ENCODE measurements at places on chromosomes 2 and 18.
A peak's percentile ranks its signal among the peaks of the same experiment; 100 is the strongest.

GRCh38 chr18:56166914-56167313 lies 471.5 kb downstream of the TXNL1 start:
- DNase-seq = no peak

DNA sequence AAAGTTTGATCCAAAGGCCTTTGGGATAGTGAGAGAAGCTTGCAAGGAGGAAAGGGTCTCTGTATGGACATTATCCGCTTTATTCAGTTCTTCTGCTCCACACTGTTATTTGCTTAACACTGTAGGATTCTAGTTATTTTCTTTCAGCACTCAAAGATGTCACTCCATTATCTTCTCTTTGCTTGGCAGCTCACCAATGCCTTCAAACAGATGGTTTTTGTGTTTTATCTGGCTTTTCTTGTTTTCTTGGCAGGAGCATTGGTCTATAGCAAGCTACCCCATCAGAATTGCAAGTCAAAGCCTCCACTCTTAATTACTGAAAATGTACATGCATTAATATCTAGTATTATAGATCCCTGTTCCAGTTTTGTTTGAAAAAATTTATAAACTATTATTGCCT lies 138.8 kb downstream of the EVA1A start:
- DNase-seq = no peak

DNA sequence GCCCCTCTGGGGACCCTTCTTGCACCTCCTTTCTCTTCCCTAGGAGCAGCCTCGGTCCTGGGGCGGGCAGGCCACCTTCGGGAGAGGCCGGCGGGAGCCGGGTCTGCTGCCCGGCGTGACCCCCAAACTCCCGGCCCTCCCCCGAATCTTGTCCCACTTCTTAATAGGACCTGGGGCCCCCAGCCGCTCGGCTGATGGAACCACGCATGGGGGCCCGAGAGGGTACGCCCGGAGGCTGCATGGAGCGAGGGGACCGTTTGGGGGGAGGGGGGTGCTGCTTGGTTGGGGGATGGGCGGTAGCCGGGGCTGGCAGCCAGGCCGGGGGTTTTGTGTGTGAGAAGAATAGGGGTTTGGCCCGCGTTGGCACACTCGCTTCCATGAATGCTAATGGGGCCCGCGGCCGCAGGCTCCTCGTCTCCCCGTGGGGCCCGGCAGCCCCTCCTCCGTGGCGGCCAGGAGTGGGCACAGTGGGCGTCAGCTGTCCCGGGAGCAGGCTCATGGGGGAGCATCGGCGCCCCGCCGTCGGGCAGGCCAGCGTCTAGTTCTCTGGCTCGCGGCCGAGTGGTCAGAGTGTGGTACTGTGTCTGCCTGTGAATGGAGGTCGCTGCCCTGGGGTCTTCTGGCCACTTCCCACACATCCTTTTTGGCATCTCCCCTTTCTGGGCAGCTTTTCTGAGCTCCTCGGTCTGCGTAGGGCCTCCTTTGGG lies 1.0 kb downstream of the GAREM2 start:
- no peak for DNase-seq

DNA sequence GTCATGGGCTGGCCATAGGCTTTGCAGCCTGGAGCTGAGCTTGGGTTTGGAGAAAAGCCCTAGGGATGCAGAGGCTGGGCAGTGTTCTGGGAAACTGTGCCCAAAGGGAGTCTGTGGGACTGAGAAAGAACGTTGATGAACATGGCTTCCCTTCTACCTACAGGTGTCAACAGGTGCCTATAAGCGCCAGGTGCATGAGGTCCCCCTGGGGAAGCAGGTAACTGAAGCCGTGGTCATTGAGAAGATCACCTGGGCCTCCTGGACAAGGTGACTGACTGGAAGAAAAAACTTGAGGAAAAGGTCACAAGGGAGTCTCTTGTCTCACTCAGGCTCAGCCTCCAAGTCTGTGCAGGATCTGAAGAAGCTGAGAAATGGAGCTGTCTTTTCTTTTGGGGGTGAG lies 83.4 kb downstream of the RTN4 start:
- no peak for DNase-seq

DNA sequence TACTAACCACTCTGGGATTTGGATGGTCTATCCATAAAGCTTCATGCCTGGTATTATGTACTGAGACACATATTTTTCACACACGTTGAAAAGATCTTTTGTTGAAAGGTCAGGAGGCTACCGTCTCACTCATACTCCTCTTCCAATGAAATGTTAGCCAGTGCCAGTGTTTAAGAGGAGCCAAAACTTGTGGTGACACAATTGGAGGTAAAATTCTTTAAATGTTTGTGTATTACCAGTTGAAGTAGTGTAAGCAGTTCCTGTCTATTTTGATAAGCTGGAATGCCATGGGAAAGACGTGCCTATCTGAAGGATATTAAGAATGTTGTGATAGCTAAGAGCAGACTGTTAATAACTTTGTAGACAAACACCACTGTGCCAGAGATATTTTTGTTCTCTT lies 32.1 kb downstream of the MARCHF7 start:
- no peak for DNase-seq

GRCh38 chr2:141468761-141469160 lies 662.1 kb downstream of the LRP1B start:
- DNase-seq = no peak

DNA sequence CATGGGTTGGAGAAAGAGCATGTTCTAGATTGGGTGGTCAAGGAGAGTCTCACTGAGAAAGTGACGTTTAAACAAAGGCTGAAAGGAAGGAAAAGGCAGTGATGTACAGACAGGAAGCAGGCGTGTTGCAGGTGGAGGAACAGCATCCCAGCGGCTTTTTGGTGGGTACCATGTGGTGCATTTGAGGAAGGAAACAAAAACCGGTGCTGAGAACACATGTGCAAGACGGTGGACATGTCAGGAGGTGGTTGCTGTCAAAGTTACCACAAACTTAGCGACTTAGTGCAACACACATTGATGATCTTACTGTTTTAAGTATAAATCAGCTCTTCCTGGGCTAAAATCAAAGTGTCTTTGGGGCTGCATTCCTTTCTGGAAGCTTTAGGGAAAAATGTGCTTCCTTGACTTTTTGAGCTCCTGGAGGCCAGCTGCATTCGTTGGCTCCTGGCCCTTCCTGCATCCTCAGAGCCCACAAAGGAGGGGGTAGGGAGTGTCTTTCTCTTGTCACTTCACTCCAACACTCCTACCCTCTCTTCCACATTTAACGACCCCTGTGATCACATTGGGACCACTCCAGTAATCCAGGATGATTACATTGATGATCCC lies 380.6 kb downstream of the FBXO15 start:
- no peak for DNase-seq

GRCh38 chr2:214503568-214503967 lies 92.7 kb downstream of the VWC2L start:
- no peak for DNase-seq

DNA sequence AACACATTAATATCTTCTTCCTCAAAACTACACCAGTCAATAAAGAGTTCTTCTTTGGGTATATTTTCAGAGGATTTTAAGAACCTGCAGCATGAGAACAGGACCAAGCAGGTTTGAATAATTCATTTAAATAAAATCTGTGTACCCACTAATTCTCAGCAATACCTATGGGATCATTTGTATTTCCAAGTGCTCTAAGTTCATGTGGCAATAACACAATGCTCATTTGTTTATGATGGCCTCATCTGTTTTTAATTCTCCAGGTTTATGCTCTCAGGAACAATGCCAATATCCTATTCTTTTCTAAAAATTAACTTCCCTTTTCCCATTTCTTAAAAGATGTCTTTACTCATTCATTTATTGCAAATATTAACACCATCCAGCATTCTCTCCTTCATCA lies 264.7 kb downstream of the METTL4 start:
- no peak for DNase-seq

GRCh38 chr2:161138429-161138828 lies 21.8 kb upstream of the TANK start:
- peak; percentile 59 for DNase-seq

GRCh38 chr18:8778824-8779223 lies 73.5 kb downstream of the MTCL1 start:
- DNase-seq = no peak

- DNase-seq = no peak
Observed at GRCh38 chr2:68414452-68414851, 49.4 kb downstream of the PLEK start.

GRCh38 chr2:237966250-237966564 lies 607 bp upstream of the UBE2F start:
- no peak for DNase-seq

GRCh38 chr2:181642086-181642485 lies 14.8 kb downstream of the CERKL start:
- no peak for DNase-seq

DNA sequence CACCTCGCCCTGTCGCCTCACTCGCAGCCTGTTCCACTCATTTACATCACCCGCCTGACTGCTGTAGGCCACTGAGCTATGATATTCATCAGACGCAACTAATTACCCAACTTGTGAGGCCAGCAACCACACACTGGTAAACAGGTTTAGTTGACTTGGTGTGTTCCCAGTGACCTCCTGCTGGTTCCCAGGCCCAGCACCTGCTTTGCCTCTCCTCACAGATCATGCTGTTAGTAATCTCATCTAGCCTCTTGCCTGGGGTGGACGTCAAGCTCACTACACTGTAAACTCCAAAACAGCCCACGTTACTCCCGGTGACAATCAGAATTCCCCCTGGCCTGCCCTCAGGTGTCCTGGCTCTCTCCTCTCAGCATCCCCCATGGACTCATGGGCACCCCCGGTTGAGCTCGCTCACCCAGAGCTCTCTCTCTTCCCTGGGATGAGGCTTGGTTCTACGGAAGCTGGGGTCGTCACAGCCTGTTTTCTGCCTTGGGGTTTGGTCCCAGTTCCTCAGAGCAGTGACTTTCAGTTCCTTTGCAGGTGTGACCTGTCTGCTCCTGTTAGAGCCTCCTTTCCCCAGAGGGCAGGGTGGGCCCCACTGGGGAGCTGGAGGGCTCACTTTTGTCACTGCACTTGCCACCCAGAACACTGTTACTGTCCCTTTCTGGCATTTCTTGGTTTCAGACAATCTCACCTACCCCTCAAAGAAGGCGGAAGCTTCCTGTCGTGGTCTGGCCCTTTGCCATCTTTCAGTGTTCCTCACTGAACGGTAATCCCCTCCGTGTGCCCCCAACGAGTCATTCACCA lies 40.3 kb downstream of the INPP5D start:
- peak; percentile 69 for DNase-seq

DNA sequence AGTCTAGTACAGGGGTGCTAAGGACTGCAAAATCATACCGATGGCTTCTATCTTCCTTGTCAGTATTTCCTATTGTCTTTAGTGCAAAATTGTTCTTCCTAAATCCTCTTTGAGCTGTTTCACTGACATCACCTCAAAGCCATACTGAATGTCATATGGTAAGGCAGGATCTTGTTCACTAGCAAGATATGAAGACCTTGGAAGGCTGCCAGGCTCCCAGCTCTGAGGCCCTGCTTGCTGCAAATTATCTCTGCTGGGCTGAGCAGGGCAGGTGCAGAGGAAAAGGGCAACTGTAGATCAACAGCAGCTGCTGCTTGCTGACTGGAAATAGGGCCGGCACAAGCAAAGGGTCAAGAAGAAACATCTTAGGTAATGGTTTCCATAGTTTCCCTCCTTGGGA lies 58.2 kb downstream of the PMAIP1 start:
- no peak for DNase-seq

GRCh38 chr2:235146871-235147565 lies 195.2 kb downstream of the SH3BP4 start:
- no peak for DNase-seq

GRCh38 chr2:215900843-215901242 lies 112.5 kb downstream of the MREG start:
- no peak for DNase-seq

GRCh38 chr2:161371869-161372268 lies 44.2 kb upstream of the TBR1 start:
- no peak for DNase-seq

DNA sequence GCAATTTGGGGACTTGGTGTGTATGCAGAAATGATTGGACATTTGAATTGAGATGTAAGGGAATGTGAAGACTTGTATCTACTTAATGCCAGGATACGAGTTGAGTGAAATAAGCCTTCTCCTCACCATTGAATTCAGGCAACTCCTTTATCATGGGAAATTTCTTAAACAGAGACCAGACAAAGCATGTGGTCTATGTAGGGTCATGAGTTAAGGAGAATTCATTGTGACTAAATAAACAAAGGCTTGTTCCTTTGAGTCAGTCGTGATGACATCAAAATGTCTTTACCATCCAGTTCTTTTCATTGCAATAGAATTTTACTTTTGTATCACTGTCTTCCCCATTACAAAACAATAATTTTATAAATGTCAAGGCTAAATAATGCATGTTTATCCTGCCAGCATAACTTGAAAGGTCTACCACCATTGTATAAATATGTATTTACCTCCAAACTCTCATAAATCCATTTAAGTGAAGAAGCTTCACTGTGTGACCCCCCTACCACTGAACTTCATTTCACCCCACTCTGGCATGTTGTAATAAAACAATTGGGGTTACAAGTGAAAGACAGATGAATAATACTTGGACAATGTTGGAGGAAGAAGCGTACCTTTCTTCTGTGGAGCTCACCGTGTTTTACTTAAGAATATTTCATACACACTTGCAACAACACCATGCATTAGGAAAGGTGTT lies 149.4 kb downstream of the EPHA4 start:
- DNase-seq = no peak

- no peak for DNase-seq
Observed at GRCh38 chr2:177261116-177262060, 3.1 kb downstream of the NFE2L2 start.

DNA sequence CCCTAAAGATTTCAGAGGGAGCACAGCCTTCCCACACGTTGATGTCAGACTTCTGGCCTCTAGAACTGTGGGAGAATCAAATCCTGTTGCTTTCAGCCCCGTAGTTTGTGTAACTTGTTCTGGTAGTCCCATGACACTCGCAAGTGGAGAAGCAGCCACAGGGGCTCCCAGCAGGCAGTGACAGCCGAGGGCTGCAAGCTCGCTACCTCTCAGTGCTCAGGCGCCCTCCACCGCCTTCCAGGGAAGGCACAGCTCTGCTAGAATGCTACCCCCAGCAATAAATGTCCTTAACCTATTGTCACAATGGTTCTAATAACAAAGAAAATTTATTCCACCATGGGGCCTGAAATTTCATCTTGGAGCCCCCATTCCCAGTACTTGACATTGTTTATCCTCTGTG lies 143.1 kb upstream of the ZNF236 start:
- DNase-seq = no peak

DNA sequence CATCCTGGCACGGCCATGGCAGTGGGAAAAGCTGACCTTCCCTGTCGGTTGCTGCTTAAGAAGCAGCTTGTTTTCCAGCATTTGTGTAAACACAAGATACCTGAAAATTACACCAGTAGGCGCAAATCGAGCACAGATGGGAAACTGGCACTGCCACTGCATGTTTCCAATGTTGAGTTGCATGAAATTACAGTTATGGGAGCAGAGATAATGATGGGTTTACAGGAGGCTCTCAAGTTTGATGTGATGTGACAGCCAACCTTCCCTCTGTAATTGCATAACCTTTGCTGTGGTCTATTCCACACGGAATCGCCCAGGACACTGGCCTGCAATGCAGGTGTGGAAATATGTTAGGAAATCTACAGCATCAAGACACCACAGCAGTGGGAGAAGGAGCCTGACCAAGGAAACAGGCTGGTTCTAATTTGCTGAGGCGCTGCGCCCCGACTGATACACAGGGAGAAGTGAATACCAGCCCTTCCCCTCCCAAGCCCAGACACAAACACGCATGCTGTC lies 17.4 kb downstream of the GPR45 start:
- DNase-seq = no peak

- no peak for DNase-seq
Observed at GRCh38 chr2:85741211-85741832, 12.5 kb upstream of the ATOH8 start.

Measured in CD4-positive, alpha-beta T cell treated with Interleukin-10 for 1 hour (primary cell).